ENCODE measurements at places on chromosomes 7 and 10.

DNA sequence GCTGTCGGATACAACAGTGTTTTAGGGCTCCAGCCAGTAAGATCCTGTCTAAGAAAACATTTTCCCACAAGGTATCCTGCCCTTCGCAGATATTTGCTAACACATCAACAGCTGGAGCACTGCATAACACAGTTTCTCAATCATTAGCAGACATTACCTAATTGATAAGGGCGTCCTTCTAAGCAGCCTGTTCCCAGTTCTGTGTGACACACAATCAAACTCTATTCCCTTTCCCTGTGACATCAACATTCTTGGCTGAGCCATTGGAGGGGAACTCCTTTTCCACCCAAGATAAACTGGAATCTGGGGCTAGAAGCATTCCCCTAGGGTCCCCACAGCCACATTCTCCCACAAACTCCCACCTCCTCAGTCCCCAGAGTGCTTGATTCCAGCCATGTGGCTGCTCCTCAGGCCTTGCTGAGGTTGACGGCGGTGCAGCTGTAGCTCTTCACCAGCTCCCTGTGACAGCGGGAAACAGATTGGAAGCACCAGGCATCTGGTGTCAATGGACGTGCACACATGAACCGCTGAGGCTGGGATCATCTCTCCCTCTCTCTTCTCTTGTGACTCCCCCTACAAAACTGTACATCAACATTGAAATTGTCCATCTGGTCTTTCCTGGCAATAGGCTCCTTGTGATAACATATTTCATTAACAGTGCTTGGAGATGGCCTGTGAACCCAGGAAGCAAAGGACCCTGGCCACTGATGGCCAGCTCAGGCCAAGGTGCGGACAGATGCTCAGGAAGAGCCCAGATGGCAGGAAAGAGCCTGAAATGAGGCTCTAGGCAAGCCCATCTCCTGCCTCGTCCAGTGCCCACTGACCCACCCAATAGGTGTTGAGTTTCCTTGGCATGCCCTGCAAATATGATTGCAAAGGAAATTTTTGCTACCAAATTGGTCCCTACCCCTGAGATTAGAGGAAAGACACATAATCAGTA lies 131.1 kb upstream of the TBX20 start:
- DNase-seq = no peak

DNA sequence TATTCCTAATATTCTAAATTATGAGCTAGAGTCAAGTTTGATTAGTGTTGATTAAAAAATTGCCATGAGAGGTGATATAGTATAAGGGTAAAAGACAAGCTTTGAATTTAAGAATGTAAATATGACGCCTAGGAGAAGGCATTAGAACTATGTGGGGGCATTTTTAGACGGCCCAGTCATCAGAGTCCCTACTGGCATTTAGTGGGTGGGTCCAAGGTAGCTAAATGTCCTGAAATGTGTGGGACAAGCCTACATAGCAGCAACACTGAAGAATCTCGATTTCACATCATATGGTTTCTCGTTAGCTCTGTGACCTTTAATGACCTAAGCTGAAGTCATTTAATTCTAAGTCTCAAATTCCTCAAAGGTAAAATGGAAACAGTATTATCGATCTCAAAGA lies 133.5 kb downstream of the SGMS1 start:
- no peak for DNase-seq

GRCh38 chr10:30812018-30812851 lies 182.7 kb upstream of the LYZL2 start:
- peak; percentile 76 for DNase-seq

- DNase-seq = no peak
These were observed 85.7 kb upstream of the BMPER start for GRCh38 chr7:33819658-33820057.

DNA sequence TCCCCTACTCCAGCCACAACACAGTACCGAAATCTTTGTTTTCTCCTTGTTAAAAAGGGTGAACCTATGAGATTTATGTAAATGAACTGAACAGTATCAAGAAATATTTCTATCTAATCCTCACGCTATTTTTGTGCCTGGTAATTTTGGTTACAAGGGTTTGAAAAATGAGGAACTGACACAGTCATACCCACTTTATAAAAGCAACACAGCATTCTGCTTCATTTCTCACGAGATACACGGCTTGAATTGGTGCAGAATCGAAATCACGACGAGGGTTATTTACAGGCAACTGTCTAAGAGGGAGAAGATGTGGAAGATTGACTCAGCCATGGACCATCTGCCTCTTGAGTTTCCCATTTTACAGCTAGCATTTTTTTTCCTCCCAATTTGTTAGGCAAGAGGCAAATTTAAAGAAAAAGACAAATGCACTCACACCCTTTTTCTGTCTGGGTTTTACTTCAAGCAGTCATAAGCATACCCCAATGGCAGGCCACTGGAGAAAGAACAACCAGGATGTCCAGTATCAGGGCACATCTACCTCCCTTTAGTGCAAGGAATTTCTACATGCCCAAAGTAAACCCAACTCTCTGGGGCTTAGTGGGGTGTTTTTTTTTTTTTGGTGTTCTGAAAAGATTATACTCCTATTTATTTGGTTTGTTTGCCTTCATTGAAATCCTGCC lies 108.1 kb downstream of the ITGB8 start:
- no peak for DNase-seq

DNA sequence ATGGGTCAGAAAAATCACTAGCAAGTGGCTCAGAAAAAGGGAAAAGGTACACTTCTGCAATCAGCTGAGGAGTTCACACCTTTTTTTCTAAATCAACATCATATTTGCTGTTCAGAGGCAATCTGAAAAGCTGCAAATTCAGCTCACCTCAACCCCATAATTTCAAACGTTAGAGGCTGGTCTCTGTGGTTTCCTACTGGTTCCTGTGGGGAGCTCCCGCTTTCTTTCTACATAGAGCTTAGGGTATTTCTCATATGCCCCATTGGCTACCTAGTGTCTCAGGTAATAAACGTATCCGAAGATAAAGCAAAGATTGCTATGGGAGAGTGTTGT lies 5.2 kb upstream of the ZNF22 start:
- DNase-seq = no peak

GRCh38 chr7:140275069-140275965 lies 98.5 kb upstream of the KDM7A start:
- no peak for DNase-seq

GRCh38 chr10:93186653-93187052 lies 113.0 kb downstream of the CYP26A1 start:
- DNase-seq = no peak

GRCh38 chr7:120353171-120353570 lies 80.2 kb downstream of the KCND2 start:
- peak; percentile 9 for DNase-seq

DNA sequence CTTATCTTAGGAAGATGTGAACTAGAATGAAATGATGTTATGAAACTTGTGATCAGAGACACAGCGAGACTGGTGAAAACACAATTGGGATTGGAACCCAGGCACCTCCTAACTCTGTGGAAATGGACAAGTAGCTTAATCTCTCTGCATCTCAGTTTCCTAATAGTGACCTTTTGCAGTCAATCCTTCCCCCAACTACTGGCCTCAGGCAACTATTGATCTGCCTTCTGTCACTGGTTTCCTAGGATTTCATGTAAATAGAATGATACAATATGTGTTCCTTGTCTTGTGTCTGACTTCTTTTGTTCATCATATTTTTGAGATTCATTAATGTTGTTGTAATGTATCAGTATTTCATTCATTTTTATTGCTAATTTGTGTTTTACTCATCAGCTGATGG lies 341.7 kb downstream of the REEP3 start:
- no peak for DNase-seq

DNA sequence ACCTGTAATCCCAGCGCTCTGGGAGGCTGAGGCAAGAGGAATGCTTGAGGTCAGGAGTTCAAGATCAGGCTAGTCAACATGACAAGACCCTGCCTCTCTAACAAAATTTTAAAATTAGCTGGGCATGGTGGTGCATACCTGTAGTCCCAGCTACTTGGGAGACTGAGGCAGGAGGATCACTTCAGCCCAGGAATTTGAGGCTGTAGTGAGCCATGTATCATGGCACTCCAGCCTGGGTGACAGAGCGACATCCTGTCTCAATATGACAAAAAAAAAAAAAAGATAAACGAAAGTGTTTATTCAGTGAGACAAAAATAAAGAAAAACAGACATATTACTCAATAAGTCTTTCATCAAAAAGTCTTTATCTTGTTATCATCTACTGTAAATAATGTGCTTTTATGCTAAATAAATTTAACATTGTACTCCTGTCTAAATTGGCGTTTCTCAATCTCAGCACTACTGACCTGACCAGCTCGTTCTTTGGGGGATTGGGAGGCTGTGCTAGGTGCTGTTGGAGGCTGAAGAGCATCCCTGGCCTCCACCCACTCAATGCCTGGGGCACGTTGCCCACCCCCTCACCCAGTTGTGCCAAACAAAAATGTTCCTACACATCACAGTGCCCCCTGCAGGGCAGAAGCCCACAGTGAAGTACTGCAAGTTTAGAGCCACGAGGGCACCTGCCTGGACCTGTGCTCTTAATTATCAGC lies 57.7 kb downstream of the NCAPG2 start:
- peak; percentile 5 for DNase-seq

DNA sequence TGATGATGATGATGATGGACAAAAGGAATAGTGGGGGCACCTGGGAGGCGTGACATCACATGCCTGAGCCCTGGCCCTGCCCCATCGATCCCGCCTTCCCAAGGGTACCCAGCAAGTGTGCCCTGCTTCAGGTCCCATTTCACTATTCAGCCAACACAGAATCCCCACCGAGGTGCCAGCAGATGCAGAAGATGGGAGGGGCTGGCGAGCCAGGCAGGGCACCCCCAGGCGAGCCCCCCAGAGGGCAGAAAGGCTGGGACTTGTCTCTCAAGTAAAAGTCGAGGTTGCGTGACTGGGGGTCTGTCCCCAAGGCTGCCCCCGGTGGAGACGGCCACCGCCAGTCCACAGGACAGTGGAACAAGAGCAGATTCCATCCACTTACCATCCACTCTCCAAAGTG lies 57.5 kb downstream of the INSIG1 start:
- DNase-seq = no peak

- no peak for DNase-seq
These were observed 410.8 kb upstream of the PODXL start for GRCh38 chr7:131967216-131967730.

GRCh38 chr7:3309956-3310355 lies 8.9 kb downstream of the SDK1 start:
- no peak for DNase-seq

DNA sequence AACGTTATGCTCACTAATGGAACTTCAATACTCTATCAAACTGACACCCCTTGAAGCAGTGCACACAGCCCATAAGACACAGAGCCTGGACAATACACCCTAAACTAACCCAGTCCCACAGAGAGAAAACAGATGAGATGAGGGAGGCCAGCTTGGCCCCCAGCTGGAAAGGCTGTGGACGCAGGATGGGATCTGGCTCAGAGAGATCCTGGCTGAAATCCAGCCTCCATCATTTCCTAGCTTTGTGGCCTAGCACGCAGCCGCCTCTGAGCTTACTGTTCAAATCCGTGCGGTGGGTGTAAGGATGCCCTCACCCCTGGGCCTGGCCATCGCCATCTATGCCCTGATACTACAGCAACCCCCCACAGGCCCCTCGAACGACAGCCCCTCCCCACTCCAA lies 32.7 kb downstream of the SNX8 start:
- DNase-seq = no peak

GRCh38 chr7:149727899-149728476 lies 45.4 kb downstream of the ZNF467 start:
- DNase-seq = no peak

- no peak for DNase-seq
These were observed 51.1 kb upstream of the GJD4 start for GRCh38 chr10:35554036-35554435.

DNA sequence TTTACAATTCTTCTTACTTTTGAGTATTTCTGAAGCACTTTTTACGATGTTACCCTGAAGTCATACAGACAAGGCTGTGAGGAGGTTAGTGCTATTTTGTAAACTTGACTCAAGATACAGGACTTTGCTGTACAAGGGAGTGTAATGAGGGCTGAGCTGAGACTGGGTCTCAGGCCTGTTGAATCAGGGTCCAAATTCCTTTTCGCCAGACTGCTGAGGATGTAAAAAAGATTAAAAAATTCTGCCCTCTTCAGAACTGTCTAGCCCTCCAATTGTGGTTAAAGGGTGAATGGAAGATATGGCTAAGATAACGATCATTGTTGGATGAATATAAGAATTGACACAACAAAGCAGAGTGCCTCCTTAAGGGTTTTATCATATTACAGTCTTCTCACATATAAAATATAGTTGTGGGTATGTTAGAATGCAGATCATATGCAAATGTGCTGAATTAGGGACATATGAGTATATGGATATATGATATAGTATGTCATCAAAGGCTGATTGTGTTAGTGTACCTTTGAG lies 165.4 kb downstream of the SUGCT start:
- no peak for DNase-seq

- DNase-seq = no peak
These were observed 48.0 kb downstream of the BRAF start for GRCh38 chr7:140876519-140877248.

GRCh38 chr10:21290499-21291160 lies 234.9 kb downstream of the SKIDA1 start:
- DNase-seq = no peak

DNA sequence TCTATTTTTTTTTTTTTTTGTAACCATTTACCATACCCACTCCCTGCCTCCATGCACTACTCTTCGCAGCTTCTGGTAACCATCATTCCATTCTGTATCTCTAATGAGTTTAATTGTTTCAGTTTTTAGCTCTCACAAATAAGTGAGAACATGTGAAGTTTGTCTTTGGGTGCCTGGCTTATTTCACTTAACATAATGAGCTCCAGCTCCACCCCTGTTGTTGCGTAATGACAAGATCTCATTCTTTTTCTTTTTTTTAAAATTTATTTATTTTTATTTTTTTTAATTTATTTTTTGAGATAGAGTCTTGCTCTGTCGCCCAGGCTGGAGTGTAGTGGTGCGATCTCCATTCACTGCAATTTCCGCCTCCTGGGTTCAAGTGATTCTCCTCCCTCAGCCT lies 142.3 kb upstream of the PCLO start:
- DNase-seq = no peak

GRCh38 chr10:30185916-30186315 lies 126.5 kb upstream of the JCAD start:
- peak; percentile 76 for DNase-seq

- peak; percentile 83 for DNase-seq
These were observed 114.6 kb upstream of the SFMBT2 start for GRCh38 chr10:7525314-7526016.

All from kidney capillary endothelial cell (primary cell).